ENCODE measurements at places on chromosomes 3 and 15. TPM values are rescaled to one million over a fixed set of nuclear protein-coding genes. Genes with fewer than 3 reads are reported as not detected.

DNA sequence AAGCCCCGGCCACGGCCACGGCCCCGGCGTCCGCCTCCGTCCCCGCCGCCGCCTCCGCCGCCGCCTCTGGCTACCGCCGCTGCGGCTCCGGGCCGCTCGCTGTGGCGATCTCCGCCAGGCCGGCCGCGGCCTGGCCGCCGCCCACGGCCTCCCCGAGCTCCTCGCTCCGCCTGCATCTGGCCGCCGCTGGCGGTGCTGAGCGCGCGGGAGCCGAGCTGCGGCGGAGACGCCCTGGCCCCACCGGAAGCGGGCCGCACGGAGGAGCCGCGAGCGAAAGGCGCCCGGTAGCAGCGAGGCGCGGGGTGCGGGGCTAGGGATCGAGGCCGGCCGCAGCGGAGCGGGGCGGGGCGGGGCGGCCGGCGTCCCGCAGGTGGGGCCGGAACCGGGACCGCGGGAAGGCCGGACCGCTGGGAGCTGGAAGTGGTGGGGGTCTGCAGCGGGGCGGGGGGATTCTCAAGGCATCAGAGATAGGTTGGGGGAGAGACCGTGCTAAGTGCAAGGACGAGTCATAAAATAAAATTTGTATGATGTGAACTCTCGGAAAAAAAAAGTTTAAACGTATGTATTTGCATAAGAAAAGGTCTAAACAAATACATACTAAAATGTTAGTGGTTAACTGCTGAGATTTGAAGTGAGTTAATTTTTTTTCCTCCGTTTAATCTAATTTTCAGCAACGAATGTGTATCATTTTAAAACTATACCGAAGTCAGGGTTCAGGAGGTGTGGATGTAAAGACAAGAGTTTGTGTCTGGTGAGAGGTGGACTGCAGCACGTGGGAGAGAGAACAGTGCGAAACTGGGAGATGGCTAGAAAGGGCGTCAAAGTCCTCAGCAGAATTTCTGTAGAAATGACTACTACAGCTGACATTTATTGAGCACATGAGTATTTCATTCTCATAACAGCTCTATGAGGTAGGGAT, at the start of gene AVEN:
TSS of gene AVEN (minus strand) at position 334 of the 919 bp plus-strand sequence. CDS start at position 176, 158 bp downstream.
- no peak for DNase-seq

DNA sequence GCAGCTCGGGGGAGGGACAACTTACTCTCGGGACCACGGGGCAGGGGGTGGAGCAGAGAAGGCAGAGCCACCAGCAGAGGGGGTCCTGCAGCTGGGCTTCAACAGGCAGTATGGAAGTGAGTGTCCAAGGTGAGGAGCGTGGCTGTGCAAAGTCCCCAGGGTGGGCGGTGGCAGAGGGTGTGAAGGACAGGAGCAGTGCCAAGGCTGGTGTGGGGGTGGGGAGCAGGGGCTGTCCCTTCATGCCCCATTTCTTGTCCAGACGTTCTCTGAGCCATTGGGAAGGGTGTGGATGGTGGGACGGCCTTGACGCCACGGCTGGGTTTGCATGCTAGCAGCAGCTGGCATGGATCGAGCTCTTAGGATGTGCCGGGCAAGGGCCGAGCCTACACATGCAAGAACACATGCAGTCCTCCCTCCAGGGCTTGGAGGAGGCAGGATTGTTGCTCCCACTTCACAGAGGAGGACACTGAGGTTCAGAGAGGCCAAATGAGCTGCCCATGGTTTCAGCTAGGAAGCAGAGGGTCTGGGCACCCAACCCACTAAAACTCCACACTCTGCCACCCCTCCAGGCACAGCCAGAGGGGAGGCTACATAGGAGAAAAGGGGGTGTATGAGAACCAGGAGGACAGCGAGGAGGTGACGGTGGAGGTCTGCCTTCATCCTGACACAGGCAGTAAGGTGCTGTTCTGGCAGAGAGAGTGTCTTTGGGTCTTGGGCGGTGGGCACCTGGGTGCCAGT, 93.6 kb downstream of the TBC1D2B start:
- DNase-seq = no peak

GRCh38 chr3:196624067-196624790, 15.3 kb upstream of the NRROS start:
- DNase-seq = no peak

- DNase-seq = no peak
Measured at GRCh38 chr3:147218965-147219364, 187.4 kb downstream of the ZIC4 start.

GRCh38 chr3:110894574-110894973, 177.0 kb upstream of the NECTIN3 start:
- no peak for DNase-seq

GRCh38 chr3:133443649-133444422, 44.0 kb downstream of the BFSP2 start:
- no peak for DNase-seq

DNA sequence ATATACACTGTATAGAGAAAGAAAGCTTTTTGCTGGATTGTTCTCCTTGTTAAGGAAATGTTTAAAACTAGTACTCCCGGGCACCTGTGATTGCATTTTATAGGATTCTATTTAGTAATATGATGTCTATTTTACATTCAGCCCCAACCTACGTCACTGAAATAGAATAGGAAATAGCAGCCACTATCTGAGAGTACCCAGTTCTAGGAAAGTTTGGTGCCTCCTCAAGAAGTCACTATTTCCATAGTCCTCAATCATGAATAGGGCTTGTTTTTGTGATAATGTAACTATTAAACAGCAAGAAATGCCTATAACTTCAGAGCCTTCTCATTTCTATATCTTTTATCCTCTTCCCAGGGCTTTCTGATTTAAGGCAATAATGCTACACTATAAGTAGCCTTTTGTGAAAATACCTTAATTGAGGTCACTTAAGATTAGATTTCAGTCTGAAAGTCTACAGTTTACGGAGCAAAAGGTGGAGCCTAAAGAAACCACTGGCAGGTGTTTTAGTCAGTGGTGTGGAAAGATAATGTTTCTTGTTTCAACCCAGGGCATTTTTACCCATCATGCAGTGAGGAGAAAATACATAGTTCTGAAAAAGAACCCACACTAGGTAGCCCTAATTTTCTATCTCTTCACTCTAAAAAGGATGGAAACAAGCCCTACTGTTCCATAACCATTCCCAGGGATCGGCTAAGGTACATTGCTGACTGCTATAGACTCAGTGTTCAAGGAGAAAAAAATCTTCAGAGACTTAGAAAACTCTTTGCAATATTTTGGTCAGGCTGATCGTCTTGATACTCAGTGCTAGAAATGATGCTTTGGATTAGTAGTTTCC, 38.7 kb downstream of the TIGIT start:
- DNase-seq = no peak

GRCh38 chr3:112646623-112647022, 5.7 kb upstream of the CCDC80 start:
- no peak for DNase-seq

DNA sequence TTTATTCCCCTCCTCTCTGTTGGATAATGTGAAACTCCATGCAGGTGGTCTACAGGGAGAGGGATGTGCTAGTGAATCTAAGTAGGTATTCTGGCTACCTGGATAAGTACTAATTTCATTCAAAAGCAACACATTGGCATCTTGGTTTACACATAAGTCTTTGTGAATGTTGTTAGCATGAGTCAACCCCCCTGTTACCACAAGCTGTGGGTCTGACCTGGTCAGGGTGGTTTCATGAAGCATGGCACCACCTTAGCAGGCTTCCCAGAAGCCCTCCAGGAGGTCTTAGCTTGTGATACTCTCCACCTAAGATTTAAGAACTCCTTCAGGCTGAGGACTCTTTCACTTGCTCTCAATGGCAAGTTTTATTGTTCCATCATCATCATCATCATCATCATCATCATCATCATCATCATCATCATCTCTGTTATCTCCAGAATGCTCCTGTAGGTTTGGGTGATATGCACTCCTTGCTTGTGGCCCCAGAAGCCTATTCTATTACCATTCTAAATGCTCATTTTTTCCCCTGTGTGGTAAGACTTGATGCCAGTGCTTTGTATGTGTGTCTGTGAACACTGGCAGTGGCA, 62.8 kb downstream of the EPHB1 start:
- DNase-seq = no peak

DNA sequence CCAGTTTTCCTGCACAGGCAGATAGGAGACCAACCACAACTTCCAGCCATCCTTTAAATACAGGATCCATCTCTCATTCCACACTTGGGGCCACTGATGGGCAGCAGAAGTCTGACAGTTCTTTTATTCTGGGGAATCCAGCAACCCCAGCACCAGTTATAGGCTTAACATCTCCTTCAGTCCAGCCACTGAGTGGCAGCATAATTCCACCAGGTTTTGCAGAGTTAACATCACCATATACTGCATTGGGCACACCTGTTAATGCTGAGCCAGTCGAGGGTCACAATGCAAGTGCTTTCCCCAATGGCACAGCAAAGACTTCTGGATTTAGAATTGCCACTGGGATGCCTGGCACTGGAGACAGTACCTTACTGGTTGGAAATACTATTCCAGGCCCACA, 2.9 kb downstream of the NPAP1 start:
- DNase-seq = no peak

GRCh38 chr3:8239095-8239494, 262.5 kb upstream of the LMCD1 start:
- no peak for DNase-seq

DNA sequence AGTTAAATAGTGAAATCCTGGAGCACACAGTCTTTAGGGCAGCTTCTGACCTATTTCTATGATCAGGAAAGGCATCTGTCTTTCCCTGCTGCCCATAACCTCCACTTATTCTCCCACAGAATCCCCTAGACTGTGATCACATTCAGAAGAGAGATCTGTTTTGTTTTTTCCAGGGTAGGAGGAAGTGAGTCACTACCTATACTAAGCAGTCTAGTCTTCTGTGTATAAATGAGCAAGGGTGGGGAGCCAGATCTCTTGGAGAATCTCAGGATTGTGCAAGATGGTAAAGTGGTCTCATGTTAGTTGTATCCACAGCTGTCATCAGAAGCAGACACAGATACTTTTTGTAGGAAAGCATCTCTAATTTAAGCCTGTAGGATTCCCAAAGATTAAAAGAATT, 11.8 kb upstream of the FBXO22 start:
- DNase-seq = no peak

DNA sequence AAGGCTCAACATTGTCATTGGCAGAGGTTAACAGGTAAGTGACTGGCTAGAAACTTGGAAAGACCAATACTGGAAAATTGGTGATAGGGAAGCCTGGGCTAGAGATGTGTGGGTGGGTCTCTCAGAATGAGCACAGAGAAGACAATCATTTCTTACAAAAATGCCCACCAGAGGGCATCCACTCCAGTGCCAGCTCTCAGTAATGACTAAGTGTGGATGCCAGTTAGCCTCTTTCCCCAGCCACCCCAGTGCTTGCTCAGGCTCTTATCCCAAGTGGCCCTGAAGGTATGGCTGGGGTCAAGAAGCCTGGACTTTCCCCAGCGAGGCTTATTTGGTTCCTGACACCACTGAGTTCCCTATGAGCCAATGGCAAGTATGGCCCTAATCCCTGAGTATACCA, 115.9 kb upstream of the ST8SIA2 start:
- no peak for DNase-seq

DNA sequence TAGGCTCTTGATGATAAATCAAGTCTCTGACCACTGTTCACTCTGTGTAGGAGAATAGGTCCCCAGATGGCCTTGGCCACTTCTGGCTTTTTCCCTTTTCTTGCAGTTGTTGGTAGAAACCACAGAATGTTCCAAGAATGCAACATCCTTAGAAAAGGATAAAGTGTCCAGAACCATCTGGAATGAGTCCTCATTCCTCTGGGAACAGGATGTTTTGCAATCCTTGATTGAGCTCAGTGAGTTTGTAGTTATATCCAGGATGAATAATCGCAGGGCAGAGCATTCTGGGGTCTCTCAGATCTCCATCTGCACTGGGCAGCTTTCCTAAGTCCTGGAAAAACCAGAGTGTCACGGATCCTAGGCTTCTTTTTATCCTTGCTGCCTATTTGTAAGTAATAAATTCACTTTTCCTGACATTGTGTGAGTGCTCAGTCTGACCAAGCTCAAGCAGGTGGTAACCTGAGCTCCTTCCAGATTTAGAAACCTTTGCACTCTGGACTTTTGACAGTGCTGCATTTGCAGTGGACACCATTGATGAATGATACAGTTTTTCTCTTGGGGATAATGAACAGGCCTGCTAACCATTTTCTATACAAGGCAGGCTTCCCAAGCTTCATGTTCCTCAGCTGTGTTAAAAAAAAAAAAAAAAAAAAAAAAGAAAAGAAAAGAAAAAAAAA, 1028.6 kb downstream of the OTOL1 start:
- peak; percentile 72 for DNase-seq

Gene CDHR4
- polyA plus RNA-seq = 0.25 TPM

Gene CDC25A
- polyA plus RNA-seq = 3.1 TPM

Gene GPR149
- 0.10 TPM for polyA plus RNA-seq

Gene RYK
- 51.5 TPM for polyA plus RNA-seq

Measured in forelimb muscle (tissue), 1 donor.